Stimulated activated CD8-positive, alpha-beta memory T cell treated with anti-CD3 and anti-CD28 coated beads, Interleukin-7, amount 100 ng/mL, for 24 hours (primary cell): ENCODE measurements at places on chromosomes 6 and 20.

GRCh38 chr6:37717836-37718251 is 20.2 kb upstream of the MDGA1 start:
- no peak for DNase-seq

GRCh38 chr6:22149501-22150367 is 147.1 kb downstream of the PRL start:
- no peak for DNase-seq

GRCh38 chr20:50724851-50725723 is 6.3 kb upstream of the PARD6B start:
- DNase-seq, result peak; percentile 60

DNA sequence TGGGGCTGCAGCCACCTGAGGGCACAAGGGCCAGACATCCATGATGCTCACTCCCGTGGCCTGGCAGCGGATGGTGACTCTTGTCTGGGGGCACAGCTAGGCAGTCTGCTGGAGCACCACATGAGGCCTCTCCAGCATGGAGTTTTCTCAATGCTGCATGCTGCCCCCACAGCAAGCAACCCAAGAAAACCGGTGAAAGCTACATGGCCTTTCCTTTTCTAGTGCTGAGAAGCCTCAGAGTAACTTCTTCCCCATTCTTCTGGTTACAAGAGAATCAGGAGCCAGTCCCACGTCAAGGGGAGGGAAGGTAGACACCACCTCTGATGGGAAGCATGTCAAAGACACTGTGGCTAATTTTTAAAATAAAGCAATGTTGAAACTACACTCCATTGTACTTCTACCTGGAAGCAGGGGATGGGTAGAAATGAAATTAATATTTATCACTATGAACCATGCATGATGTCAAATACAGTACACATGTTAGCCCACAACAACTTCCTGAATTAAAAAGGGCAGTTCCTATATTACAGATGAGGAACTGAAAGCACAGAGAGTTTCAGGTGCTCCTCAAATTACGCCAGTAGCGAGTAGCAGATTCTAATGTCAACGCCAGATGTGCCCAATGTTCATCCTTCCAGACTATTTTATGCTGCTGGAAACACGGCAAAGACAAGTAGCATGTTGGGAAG is 101.5 kb downstream of the LAMP5 start:
- DNase-seq, result no peak

DNA sequence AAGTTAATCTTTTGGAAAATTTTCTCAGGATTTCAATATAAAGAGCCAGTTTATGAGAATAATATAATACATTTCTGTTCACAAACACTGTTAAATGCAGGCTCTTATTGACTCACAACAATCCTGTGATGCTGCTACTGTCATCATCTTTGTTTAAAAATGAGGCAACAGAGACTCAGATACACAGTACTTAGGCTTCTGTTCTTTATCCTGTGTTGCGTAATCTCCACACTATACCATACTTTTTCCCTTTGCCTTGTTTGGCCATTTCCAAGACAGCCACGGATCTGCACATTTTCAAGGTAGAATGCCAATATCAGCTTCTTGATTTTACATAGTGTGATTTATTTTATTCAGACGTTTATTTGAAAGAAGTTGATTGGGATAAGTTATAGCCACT is 699.0 kb upstream of the CITED2 start:
- DNase-seq, result no peak

DNA sequence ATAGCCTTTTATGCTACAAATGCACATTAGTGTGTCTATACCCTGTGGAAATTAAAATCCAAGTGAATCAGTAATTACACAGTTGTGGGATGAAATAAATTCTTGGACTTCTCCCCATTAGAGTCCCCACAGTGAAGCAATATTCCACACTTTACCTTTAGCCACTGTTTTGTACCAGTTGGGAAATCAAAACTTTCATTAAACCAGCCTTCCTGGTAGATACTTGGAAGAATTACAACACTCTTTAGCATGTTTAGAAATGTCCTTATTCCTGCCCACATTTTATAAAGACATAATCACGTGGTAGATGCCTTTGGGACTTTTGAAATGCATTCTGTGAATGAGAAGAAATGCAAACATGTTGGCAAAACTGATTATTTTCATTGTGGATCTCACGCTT is 49.0 kb upstream of the ANKEF1 start:
- DNase-seq, result no peak

DNA sequence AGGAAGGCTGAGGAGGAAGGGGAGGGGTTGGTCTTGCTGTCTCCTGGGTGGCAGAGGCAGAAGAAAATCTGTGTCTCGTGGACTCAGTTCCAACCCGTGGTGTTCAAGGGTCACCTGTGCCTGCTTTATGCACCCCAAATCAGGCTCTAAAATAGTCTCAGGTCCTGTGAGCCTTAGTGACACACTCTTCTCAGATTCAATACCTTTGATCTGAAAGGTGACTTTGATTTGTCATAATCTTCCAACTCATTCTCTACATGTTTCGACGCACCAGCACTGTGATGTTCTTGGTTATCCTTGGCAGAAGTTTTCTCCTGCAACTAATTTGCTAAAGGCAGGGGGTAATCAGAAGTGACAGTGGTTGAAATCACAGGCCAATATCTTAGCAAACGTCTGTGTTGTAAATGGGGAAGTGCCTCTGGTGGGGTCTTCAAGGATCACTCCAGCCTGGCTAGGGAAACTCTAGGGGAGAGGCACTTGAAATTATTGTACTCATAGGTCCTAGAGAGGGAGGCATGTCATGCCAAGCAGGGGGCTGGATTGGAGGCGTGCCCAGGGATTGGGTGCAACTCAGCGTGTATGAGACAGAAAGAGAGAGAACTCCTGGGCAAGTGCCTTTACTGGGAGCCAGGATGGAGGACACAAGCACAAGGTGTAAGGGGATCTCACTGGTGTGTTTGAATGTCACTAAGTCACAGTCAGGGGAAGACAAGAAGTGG is 19.0 kb upstream of the PRND start:
- no peak for DNase-seq

DNA sequence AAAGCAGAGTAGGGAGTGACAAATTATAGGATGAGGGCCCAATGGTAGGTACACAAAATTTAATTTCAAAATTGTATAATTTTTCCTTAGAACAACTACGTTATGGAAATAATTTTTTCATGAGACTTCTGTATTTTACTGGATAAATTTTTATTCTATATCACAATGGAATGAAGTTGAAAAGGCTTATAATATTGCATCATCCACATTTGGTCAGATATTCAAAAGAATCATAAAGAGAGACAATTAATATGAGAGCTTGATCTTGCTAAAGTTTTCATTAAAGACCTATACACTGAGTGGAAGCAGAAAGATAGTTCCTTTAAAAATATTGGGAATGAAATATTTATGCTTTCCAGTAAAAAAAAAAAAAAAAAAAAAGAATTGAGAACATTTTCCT is 242.8 kb downstream of the FARS2 start:
- no peak for DNase-seq

GRCh38 chr20:50053362-50054230 is 59.4 kb downstream of the UBE2V1 start:
- no peak for DNase-seq

- DNase-seq, result no peak
Observed at GRCh38 chr20:37723668-37724067, 29.8 kb downstream of the CTNNBL1 start.

- DNase-seq, result no peak
Observed at GRCh38 chr6:35047265-35048011, 93.7 kb downstream of the TCP11 start.

GRCh38 chr20:45066372-45066771 is 34.6 kb downstream of the KCNS1 start:
- DNase-seq, result no peak

GRCh38 chr6:100573166-100573565 is 108.4 kb upstream of the SIM1 start:
- DNase-seq, result no peak

GRCh38 chr20:14632906-14633305 is 295.5 kb upstream of the FLRT3 start:
- no peak for DNase-seq

GRCh38 chr6:122052346-122052900 is 347.0 kb upstream of the HSF2 start:
- no peak for DNase-seq

- DNase-seq, result no peak
Observed at GRCh38 chr6:63537201-63537958, 34.9 kb upstream of the LOC128125822 start.
